ENCODE measurements at places on chromosomes 3 and 15.

- no peak for DNase-seq
These were observed 38.7 kb downstream of the ARNT2 start for GRCh38 chr15:80442728-80443403.

- DNase-seq: no peak
These were observed 89.4 kb downstream of the NR1D2 start for GRCh38 chr3:24034464-24034863.

- DNase-seq: no peak
These were observed 114.2 kb downstream of the KLF13 start for GRCh38 chr15:31440754-31441311.

GRCh38 chr3:121718205-121718846 lies 31.2 kb downstream of the GOLGB1 start:
- DNase-seq: no peak

DNA sequence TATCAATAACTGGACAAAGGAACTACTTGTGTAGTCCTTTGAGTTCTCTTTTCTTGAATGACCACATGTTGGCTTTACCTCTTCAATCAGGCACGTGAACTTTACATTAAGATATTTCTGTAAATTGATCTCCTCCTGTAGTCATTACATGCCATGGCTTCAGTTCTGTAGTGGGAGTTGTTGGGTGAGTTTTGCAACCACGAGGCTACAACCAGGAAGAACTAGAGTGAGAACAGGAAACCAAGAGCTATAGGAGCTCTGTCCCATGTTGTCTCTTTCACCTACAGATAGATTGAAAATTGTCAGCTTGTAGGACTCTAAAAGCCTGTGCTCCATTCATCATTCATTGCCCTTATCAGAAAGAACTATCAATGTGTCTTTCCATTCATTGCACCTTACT lies 2.0 kb downstream of the RSRC1 start:
- no peak for DNase-seq

GRCh38 chr3:198043119-198043518 lies 83.1 kb downstream of the LMLN start:
- no peak for DNase-seq

DNA sequence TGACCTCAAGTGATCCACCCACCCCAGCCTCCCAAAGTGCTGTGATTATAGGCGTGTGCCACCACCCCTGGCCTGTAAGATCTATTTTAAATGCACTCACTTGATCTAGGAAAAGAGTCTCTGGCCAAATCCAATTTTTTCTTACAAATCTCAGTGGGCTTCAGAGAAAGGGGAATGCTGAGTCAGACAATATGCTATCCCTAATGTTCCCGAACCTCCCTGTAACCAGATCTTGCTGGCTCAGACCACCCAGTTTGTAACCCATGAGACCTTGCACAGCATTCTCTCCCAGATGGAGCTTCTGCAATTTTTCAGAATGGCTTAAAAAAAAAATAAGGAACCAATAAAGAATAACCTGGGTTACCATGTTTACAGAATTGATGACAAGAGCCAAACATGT lies 205.8 kb downstream of the RYR3 start:
- no peak for DNase-seq

DNA sequence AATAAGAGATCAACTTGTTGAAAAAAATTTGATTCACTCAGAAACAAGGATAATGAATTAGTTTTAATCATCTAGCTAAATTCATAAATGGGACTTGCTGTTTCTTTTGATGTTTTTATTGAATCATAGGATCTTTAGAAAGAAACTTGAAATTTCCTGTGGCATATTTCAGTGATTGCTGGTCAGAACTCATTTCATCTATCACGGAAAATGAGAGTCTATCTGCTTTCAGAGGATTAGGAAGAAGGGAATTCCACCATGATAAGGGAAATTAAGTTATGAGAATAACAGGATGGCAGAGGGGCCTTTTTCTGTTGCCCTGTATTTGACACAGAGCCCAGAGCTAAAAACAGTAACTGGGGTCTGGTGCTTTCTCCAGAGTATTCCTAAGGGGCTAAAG lies 44.9 kb upstream of the CCNL1 start:
- DNase-seq: no peak

DNA sequence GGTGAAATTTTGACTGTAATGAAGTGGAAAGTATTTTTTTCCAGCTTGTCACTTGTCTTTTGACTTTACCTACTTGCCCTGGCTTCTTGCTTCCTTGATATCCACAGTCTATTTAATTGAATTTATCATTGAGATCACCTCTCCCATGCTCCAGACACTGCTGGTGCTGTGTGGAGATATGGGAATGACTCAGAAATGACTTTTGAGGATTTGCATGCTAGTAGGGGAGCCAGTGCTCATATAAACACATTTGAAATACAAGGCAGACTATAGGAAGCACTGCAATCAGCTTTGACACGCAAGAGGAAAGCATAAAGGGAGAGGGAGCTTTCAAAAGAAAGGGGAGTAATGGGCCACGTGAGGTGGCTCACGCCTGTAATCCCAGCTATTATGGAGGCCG lies 7.3 kb upstream of the TRPM1 start:
- DNase-seq: no peak

- peak; percentile 74 for DNase-seq
These were observed at the start of gene NUP210 for GRCh38 chr3:13420045-13420830. Gene NUP210 (minus strand): TSS chr3:13420322. CDS start chr3:13420226, 96 bp downstream.

GRCh38 chr3:139797724-139798343 lies 120.1 kb upstream of the NMNAT3 start:
- no peak for DNase-seq

DNA sequence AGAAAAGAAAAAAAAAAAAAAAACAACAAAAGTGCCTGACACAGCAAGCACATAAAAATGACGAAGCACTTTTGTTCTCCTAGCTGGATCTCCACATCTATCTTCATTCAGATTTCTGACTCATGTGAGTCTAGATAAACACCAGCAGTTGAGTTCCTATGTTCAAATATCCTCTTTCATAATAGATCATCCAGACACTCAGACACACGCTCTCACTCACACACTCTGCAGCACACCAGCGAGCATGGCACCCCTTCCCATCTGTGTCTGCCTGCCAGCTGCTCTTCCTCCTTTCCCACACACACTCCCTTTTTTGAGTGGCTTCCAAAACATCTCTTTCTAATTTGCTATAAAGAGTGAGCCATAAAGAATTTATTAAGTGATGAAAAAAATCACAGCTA lies 19.8 kb upstream of the CELF6 start:
- no peak for DNase-seq

DNA sequence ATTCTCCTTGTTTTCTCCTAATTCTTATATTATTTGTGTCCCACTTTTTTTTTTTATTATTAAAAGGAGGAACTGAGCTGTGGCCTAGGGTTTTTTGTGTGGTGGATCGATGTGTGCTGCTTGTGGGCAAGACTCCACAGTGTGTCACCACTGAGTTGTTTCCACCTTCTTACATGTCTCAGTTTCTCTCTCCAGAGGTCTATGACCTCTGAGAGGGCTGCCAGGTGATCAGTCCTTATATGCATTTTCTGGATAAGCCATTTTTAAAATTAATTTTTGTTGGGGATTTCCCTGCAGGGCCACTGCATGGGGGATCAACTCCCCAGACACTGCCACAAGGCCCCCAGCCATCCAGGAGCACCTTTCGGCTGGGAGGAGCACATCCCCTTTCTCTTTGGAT lies 27.8 kb downstream of the IQCF6 start:
- DNase-seq: no peak

- no peak for DNase-seq
These were observed 10.4 kb downstream of the PODXL2 start for GRCh38 chr3:127639173-127640041.
